ENCODE measurements at places on chromosomes 6 and 20.

DNA sequence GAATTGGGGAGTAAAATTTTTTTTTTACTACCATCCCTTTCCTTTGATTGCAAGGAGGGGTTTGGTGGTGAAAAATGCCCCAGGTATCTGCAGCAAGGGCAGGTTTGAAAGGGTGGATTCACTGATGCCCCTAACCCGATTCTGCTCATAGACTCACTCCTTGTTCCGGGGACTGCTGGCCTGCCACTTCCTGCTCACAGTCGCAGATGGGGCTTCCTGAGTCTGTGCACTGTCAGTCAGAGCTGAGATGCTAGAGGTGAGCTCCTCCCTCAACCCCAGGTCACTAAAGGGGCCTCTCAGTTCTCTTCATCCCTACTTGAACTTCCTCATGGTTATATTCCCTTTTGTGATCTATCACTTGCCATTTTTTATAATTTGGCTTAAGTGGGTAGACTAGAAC, 357.9 kb downstream of the FARS2 start:
- DNase-seq: no peak

DNA sequence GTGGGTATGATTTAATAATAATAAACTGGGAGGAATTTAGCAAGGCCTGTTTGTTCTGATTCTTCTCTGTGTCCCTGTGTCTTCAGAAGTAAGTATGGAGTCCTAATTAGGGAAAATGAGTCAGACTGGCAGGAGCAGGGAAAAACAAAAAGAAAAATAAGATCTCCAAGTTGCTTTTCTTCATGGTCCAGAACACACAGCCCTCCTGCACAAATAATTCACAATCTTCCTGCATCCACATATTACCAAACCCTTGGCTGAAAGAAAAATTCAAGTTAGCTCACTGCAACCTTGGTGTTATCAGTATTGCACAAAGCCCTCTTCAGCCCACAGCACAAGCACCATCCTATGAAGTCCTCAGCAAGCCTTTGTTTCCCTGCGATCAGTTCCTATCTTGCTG, 142.0 kb upstream of the LAMA2 start:
- no peak for DNase-seq

- DNase-seq: no peak
These were observed 1.7 kb downstream of the DNAH8 start for GRCh38 chr6:38716825-38717224.

DNA sequence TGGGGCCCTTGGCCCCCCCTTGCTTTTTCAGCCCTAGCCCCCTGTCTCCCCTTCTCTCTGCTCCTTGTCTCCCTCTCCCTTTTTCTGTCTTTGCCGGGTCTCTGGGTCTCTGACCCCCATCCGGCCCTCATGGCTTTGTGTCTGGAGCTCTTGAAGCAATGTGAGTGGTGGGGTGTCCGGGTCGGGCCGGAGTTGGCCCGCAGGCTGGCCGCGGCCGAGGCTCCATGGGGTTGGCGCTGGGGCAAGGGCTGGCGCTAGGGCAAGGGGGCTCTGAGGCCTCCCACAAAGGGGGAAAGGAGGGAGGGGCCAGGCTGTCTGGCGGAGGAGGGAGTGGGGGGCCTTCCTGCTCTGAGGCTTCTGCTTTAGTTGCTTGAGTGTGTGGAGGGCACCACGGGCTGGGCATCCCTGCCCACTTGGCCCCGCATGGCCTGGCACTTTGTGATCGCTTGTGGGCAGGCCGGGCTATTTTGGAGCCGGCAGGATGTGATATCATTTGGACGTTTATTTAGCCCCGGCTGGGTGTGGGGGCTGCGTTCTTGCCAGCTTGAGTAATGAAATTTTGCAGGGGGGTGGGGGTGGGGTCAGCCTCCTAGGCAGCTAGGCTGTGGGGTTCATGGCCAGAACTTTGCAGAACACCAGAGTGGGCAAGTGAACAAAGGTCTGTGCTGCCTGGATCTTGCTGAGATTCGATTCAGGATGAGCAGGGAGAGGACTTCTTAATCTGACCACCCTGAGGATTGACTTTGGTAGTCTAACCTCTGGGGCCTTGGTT, 78.7 kb upstream of the MYL9 start:
- no peak for DNase-seq

DNA sequence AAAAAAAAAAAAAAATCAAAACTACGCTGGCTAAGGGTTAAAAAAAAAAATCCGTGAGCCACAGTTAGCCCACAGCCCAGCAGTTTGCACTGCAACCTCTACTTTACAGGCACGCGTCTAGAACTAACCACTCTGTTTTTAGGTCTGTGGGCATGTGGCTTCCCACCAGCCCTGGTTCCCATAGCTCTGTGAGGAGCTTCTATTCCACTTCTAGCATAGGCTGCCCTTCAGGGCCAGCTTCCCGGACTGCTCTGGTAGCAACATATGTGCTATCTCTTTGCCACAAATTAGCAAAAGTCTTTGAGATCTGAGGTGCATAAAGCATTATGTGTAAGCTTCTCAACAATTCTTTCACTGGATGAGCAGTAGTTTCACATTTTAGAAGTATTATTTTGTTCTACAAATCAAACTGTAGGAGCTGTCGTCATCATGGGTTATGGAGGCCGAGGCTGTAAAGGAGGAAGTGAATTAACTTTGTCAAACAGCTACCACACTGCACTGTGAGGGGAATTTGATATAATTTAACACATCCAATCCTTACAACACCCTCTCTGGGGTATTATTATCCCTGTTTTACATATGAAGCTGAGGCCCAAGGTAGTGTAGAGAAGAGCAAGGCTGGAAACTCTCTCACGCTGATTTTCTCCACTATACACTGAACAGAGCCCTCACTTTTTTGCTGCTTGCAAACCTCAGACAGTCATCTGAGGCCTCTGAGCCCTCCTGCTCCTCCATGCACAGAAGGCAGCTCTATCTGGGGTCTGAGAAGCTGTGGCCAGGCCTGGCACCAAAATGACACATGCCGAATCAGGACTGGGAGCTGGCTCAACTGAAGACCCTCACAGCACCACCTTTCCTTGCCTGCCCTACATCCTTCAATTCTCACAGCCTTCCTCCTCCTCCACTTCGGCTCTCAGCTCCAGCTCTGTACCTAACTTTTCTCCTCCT, 35.4 kb downstream of the MAN1A1 start:
- no peak for DNase-seq

- no peak for DNase-seq
These were observed 87.9 kb downstream of the CEP57L1 start for GRCh38 chr6:109183109-109183650.

DNA sequence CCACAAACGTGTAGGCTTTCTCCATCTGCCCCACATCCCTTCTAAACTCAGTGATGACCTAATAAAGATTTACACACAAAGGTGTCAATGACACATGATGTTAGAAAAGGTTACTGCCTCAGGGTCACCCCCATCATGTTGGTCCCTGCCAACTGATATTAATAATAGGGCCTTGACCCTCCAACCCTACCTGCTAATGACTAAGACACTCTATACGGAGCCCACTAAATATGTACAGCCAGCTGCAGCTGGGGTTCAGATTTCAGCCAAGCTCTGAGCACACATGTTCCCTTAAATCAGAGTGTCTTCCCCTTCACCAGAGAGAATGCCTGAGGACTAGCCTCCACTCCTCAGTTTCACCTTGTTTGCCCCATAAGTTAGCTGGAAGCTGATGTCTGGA, 67.4 kb upstream of the SNRPB2 start:
- DNase-seq: no peak

GRCh38 chr6:29336269-29336668, 32.4 kb downstream of the OR5V1 start:
- DNase-seq: no peak

- no peak for DNase-seq
These were observed 89.2 kb upstream of the ARID1B start for GRCh38 chr6:156687789-156688619.
